Activated B cell treated with CpG ODN at 0.5 μM for 24 hours (primary cell): ENCODE measurements at places on chromosomes 1 and 21.

- DNase-seq: no peak
- no peaks in the 10 kb centered on the region for H3K4me1 ChIP-seq
- no peak overlapping the region for H3K4me3 ChIP-seq
- H3K27me3 ChIP-seq: no peaks in the 10 kb centered on the region
- no peak overlapping the region for H3K27ac ChIP-seq
- H3K36me3 ChIP-seq: no peaks in the 10 kb centered on the region
These were observed 73.2 kb downstream of the ZC3H11B start for GRCh38 chr1:219539645-219540254.

DNA sequence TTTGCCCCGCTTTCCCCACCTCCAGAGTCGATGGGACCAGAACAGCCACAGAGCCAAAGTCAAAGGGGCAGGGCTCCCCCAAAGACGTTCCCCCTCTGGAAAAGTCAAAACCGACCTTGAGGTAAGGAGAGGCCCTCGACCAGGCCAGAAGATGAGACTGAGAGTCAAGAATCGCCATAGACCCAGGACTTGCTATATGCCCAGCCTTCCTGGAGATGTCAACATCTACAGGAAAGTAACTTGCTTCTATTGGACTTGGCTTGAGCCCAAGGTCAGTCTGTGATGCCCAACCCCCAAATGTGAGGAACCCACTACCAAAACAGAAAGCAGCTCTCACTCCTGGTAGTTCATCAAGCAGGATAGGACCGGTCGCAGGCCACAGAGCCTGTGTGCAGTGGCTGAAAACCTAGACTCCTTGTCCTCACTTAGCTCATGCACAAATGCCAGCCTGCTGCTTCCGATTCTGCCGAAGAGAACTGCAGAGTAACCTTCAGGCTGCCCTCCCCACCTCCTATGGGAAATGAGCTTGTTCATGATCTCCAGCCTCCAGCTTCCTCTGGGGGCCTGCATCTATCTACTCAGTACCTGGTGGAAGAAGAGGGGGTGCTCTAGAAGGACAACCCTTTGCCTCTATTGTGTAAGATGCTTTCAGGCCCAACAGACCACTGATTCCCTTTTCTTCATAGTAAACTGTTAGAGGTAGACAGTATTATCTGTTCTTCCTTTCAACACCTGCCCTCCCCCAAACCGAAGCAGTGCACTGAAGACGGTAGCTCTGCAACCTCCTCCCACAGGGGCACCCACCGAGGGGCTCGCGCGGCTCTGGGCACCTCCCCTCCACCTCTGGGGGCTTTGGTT, 1.4 kb downstream of the ACOT7 start:
- no peak overlapping the region for H3K27ac ChIP-seq
- DNase-seq: no peak
- no peaks in the 10 kb centered on the region for H3K27me3 ChIP-seq
- H3K4me3 ChIP-seq: peak overlapping the region; percentile 61

DNA sequence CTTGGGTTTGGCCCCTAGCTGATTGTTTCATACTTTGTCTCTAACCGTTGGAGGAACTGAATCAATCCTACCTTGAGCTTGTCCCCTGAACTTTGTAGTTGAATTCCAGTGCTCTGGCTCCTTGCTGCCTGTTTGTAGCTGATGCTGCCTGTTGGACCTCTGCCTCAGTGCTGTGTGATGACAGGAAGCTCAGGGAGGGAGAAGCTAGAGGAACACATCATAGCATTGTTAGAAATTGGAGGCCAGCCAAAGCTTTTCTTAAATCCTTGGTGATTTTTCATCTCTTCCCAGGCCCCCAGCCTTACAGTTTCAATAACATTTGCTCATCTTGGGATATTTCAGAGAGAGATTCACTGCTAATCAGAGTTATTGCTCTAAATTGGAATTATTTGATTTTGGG, 34.0 kb downstream of the MACF1 start:
- peak overlapping the region; percentile 54 for H3K27ac ChIP-seq
- no peaks in the 10 kb centered on the region for H3K27me3 ChIP-seq
- DNase-seq: no peak
- H3K4me1 ChIP-seq: peaks cover 19% of the 10 kb centered on the region
- peaks cover 41% of the 10 kb centered on the region for H3K36me3 ChIP-seq
- no peak overlapping the region for H3K4me3 ChIP-seq

- no peak overlapping the region for H3K27ac ChIP-seq
- no peak for DNase-seq
- no peaks in the 10 kb centered on the region for H3K4me1 ChIP-seq
These were observed 70.2 kb downstream of the ETS2 start for GRCh38 chr21:38875694-38876492.
